ENCODE measurements at places on chromosomes 12 and 14.

DNA sequence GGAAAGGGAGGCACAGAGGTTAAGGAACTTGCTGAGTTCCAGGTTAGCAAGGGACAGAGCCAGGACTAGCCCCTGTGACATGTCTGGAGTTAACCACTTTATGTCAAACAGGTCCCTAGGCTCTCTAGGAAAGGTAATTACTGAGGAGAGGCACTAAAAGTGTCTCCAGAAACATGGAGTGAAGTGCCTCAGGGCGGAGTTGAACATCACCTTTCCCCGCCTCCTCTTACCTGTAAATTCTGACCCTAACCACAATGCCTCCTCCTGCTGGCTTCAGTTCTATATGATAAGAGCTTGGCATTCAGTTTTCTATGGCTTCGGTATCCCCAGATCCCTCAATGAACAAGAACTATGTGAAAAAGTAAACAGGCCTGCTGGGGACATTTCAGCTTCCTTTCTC is 18.1 kb downstream of the RPH3A start:
- DNase-seq = no peak

GRCh38 chr12:19527866-19528265 is 88.6 kb downstream of the AEBP2 start:
- no peak for DNase-seq

- DNase-seq = no peak
These were observed 58.0 kb downstream of the MIS18BP1 start for GRCh38 chr14:45194964-45195363.

DNA sequence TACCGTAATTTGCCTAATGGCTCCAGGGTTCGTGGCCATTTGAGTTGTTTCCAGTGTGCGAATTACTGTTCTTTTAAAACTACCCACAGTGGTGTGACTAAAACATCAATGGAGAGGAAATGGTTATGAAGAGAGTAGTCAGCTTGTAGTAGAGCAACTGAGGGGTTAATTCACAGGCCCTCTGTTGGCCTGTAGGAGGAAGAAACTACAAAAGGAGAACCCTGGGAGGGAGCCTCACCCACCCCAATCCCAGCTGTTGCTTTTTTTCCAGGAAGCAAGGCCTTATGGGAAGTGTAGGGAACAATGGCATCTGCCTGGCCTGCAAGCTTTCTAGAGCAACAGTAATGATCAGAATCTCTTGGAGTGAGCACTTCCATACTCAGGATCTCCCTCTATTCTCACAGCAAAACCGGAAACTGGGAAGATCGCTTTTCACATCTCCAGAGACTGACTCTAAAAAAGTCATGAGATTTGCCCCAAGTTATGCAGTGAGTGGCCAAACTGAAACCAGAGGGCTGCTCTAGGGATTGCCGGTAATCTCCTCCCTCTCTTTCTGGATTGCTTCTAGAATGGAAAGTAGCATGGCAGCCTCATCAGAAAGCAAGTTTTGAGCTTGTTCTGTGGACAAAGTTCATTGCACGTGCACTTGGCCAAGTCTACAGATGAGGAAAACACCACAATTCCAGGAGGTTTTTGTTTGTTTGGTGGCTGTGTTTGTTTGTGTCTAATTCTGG is 125.3 kb upstream of the PWP1 start:
- no peak for DNase-seq

DNA sequence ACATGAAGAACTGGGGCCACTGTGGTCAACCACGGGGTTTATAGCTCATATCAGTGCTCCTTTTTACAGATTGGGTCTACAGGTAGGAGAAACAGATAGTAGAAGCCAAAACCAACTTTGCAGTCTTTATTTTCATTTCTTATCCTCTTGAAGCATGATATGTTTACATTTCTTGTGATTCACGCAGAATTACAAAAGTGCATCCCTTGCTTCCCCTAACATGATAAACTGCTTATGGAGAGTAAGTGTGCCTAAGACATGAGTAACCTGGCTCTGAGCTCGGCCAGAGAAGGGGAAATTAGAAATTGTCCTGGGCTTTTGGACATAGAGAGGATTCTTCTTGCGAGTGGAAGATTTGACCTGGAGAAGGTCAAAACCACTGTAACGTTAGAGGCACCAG is 18.4 kb downstream of the PWP1 start:
- DNase-seq = no peak

DNA sequence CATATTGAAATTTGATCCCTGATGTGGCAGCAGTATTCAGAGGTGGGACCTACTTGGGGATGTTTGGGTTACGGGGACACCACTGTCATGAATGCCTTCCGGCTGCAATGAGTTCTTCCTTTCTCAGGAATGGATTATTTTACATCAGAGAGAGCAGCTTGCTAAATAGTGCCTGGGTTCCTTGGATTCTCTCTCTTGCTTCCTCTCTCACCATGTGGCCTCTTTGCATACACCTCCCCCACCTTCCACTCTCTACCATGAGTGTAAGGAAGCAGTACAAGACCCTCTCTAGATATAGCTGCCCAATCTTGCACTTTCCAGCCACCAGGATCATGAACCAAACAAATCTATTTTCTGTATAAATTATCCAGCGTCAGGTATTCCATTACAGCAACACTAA is 15.4 kb upstream of the SCAF11 start:
- DNase-seq = no peak

DNA sequence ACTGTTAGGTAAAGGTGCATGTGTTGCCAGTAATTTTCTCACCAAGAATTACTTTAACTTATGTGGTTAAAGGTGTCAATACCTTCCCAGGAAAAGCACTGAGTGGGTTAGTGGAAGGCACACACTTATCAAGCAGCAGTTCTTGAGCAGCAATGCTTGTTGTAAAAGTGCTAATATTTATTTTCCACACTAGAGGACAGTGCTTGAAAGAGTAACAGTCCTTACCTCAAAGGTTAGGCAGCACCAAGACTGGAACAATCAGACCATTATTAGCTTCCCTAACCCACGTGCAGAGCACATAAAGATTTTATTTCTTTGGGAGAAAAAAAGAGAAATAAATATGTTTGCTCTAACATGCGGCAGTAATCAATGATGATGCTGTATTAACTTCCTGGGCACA is 48.8 kb upstream of the KRR1 start:
- no peak for DNase-seq

- DNase-seq = no peak
These were observed 14.4 kb downstream of the ISCU start for GRCh38 chr12:108576660-108577234.

- no peak for DNase-seq
These were observed 74.2 kb upstream of the C14orf180 start for GRCh38 chr14:104505085-104506074.

DNA sequence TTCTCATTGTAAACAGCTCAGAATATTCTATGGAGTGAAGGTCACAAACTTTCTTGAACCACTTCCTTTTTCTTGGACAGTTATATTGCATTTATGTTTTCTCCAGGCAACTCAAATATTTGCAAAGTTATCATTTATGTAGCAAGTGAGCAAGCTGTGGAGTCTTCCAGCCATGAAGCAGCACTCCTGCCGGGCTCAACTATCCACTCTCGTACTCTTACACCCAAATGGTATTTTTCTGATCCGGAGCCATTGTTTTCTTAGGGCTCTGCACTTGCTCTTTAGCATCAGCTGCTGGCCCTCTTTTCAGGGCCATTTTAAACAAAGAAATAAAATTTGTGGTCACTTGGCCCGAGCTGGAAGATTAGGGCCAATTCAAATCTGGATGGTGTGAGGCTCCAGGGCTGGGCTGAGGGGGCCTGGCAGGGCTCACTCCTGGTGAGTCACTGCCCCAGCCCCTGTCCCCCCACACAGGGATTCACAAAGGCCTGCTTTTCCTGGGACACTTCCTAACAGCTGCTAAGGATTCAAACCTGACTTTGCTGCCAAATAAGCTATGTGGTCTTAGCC is 19.7 kb downstream of the SYNE3 start:
- peak; percentile 32 for DNase-seq

GRCh38 chr12:11085419-11085818 is 6.7 kb downstream of the TAS2R43 start:
- DNase-seq = peak; percentile 68

DNA sequence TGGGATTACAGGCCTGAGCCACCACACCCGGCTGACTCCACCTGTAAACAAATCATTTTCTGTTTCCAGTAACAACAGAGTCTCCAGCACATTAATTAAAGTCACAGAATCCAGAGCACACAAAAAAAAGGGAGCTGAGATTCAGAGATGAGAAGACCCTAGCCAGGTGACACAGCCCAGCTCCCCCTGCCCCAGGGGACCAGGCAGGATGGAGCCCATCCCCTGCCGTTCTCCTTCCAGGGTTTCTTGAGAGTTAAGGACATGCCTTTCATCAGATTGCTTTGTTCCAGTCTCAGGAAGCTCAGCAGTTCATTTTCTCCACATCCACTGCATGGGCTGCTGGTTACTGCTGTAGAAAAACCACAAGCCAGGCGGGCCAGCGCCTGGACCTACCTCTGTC is 81.2 kb downstream of the RIMBP2 start:
- DNase-seq = no peak

- DNase-seq = no peak
These were observed 123.8 kb downstream of the MYRFL start for GRCh38 chr12:69948851-69949250.

GRCh38 chr14:70013271-70013873 is 134.2 kb downstream of the SMOC1 start:
- peak; percentile 30 for DNase-seq

DNA sequence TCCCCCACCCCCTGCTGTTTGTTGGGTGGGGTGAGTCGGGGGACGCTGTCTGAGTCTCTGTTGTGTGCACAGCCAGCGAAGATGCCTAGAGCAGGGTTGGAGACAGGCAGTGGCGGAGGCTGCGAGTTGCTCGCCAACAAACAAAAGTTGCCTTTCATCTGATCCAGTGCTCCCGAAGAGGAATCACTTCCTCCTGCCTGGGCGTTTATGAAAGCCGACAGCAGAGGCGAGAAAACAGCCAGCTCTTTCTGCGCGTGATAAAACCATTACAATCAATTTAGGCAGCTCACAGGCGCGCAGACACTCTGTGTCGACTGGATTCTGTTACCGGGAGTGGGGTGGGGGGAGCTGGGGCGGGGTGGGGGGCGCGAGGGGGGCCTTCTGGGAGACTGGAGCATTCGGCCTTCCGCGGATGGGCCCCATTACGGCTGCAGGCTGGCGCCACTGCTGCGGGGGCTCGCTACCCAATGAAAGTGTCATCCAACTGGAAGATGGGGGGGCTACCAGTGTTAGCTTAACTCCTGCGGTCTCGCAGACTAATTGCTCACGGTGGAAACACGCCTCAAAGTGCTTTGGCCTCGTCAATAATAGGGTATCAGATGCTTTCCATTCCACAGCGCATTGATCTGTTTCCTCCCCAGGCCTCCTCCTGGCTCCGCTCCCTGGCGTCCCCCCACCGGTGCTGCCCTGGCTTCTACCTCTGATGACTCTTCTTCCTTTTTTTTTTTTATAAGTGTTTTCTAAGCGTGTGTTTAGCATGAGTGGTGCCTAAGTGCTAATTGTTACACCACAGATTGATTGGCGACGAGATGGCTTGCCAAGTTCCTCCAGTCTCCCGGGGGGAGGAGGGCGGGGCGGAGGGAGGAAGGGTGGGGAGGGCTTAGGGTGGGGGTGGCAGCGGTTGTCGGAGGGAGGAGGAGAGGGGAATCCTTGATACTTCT is 678.4 kb downstream of the MED13L start:
- DNase-seq = no peak

DNA sequence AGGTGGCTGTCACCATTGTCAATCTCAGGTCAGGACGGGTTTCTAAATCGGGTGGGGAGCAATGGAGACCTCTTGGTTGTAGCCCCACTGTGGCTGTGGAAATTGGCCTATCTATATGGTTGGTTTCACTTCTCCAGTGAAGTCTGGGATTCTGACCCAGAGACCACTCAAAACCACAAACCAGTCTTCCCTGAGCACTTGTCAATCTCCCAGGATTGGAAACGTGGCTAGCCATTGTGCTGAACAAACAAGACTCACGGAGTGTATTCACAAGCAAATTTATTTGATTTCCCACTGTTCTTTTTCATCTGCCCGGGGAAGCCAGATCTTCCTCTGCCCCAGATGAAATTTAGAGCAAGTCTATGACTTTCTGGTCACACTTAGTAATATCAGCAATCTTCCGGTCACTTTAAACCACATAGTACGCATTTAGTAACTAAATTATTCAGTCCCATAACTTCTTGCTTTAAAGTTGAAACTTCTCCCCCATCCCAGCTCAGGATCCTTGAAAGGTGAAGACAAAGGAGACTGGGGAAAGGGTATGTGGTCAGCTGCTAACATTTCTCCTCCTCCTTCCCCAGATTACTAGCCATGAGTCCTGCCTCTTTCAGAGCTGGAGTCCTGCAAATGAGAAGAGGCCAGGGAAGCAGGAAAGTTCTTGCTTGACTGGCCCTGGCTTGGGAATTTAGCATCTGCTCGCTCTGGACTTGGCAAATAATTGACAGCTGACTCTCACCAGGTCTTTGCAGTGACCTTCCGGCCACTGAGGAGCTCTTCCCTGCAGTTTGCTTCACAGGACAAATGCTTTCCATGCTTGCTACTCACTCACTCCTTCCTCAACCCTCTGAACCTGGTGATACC is 123.2 kb upstream of the MAX start:
- DNase-seq = no peak

DNA sequence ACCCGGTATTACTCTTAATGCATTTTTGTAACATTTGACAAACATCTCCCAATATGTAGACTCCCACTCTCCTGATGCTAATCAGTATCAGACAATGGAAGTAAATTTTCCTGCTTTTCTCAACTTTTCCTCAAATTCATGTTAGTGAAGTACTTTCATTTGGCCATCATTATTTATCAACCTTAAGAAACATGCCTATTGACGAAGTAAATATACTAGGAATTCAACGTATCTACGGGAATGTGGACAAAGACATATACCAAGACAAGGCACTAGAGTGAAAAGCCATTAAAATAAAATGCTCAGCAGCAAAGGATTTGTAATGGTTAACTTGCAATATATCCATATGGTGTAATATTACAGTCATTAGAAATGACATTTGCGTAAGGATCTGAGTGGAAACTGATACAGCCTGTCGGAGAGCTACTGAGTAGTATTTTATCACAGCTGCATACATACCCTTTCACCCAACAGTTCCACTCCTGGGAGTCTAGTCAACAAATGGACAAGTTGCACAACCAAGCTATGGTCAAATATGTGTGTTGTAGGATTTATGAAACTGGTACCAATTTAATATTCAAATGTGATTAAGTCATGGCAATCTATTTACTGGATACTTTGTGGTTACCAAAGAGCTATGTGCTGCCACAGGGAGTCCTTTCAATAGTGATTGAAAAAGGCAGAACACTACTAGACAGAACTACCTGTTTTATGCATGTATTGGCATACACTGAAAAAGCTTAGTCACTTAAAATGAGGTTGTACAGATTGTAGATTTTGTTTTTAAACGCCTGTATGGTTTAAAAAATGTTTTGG is 26.5 kb downstream of the NUDT4 start:
- DNase-seq = no peak

- no peak for DNase-seq
These were observed 120.1 kb upstream of the FZD10 start for GRCh38 chr12:130041983-130042812.

DNA sequence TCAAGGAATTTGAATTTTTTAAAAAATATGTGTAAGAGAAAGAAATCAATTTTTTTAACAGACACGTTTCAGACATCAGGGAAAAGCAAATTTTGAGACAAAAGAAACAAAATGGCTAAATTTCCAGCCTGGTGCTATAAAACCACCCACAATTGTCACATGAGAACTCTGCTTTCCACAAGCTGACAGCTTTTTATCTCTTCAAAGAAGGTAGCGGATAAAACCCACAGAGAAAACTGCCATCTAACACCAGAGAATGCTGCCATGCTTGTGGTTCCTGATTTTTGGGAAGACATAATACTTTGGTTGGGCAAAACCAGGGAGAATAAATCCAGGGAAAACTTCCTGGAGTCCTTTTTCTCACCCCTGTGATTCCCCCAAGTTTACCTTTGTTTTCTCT is 10.3 kb upstream of the ITPR2 start:
- no peak for DNase-seq

Measured in inflammatory macrophage treated with lipopolysaccharide for 4 hours (primary cell).